ENCODE measurements at places on chromosomes 6 and 20.
A peak's percentile ranks its signal among the peaks of the same experiment; 100 is the strongest.

GRCh38 chr6:31453259-31453658 is 44.7 kb upstream of the MICB start:
- DNase-seq, result peak; percentile 17

GRCh38 chr20:43379239-43379917 is 78.3 kb upstream of the SRSF6 start:
- DNase-seq, result no peak

- peak; percentile 60 for DNase-seq
Measured at GRCh38 chr6:35258858-35259193, 709 bp upstream of the ZNF76 start.

- DNase-seq, result no peak
Measured at GRCh38 chr20:53914781-53915445, 155.5 kb downstream of the BCAS1 start.

DNA sequence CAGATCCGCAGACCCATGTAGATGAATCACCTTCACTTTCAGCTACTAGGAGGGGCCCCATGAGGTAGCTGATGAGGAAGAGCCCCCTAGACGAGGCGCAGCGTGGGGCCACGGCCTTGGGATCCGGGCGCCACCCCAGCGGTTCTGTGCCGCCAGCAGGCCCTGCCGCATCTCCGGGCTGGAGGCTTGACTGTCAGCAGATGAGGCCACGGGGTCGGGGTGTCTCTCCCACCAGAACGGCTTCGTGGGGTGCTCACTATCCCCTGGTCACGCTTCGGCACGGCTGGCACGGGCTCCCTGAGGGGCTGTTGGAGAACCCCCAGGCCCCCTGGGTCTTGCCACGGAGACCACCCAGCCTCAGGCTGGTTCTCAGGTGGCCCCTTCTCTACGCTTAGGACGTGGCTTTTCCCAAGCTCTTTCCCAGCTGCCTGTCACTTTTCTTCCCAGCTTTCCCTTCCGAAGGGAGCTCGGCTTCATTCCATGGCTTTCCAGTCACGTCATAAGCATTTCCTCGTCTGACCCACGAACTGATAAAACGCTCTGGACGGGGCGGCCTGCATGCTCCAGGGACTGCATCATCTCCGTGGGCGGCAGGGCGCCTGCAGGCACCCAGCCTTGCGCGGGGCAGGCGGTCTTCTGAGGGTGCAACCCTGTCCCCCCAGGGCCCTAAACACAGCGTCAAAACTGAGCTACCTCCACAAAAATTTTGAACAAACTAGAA is 85.9 kb downstream of the THBS2 start:
- DNase-seq, result no peak

DNA sequence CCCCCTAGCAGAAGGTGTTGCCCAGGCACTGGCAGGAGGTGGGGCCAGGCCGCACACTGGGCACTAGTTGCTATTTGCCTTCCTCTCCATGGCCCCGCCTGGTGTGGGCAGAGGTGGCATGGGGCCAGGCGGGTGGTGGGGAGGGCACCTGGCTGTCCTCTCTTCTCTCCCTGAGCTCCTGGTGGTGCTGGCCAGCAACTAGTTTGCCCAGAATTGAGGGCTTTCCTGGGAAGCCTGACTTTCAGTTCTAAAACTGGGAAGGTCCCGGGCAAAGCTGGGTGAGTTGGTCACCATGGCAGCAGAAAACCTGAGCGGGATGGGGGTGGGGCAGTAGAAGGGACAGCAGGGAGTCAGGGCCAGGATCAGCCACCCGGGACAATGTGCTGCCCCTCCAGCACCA is 48.2 kb downstream of the RBM38 start:
- DNase-seq, result no peak

- DNase-seq, result no peak
Measured at GRCh38 chr6:138215093-138215782, 3.1 kb downstream of the PBOV1 start.

DNA sequence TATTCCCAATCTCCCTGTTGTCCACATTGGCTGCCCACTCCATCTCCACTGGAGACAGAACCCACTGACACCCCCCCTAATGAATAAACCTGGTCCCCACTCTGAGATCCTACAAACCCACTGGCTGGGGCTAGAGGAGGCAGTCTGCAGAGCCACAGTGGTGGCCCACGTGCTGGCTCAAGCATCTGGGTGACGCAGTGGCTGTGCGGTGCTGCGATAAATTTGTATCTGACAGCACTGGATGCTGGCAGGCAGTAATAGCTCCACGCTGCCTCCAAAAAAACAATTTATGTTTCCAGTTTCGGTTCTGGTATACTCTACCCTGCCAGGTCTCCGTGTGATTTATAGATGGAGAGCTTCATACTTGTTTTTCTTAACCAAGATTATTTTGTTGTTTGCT is 87.1 kb upstream of the SYNDIG1 start:
- no peak for DNase-seq

GRCh38 chr6:53651764-53652401 is 13.7 kb downstream of the KLHL31 start:
- DNase-seq, result peak; percentile 77

DNA sequence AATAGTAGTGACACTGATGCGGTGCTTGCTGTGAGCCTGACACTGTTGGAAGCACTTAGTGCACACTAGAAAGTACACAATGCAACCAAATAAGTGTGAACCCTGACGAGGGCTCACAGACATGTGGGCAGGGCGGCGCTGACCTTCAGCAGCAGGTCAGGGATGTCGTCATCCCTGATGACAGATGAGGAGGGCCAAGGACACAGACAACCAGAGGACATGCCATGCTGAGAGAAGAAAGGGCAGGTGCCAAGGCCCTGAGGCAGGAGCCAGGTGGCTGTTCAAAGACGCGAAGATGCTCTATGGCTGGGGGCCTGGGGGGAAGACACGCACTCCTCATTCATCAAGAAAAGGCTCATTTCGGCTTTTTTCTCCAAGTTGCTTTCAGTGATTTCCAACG is 176.4 kb upstream of the CST7 start:
- no peak for DNase-seq

DNA sequence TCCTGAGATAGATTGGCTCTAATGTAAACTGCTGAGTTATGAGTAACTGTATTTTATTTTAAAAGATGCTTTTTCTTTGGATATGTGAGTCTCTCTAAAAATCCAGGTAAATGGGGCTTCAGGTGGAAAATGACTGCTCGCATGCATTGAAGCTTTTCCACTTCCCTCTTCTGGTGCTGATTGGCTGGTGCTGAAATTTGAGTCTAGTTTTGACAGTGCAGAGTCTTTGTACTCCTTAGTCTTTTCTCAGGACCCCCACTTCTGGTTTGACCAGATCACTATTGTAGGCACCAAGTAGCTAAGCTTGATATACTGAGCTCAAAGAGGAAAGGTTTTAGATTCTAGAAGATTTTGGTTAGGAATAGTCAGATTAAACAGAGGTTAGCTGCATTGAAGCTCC is 60.7 kb upstream of the TULP4 start:
- DNase-seq, result no peak

- no peak for DNase-seq
Measured at GRCh38 chr6:25995507-25995906, 32.9 kb downstream of the TRIM38 start.

- peak; percentile 35 for DNase-seq
Measured at GRCh38 chr6:11494786-11495564, 42.6 kb upstream of the TMEM170B start.

- DNase-seq, result no peak
Measured at GRCh38 chr20:32975698-32976674, 28.2 kb downstream of the SUN5 start.

GRCh38 chr20:49835031-49835430 is 22.4 kb downstream of the SLC9A8 start:
- no peak for DNase-seq
